ENCODE measurements at places on chromosomes 2 and 18. TPM values are rescaled to one million over a fixed set of nuclear protein-coding genes. Genes with fewer than 3 reads are reported as not detected.

Gene PLCD4
- 0.30 TPM for total RNA-seq

Gene C2orf66
- total RNA-seq = 0.09 TPM

Gene SERPINB11
- not detected for total RNA-seq

Gene BMP10
- total RNA-seq = not detected

Gene VWC2L
- not detected for total RNA-seq

Gene IRS1
- 17.0 TPM for total RNA-seq

Gene PMAIP1
- 14.9 TPM for total RNA-seq

Gene IL1R1
- 24.5 TPM for total RNA-seq
